ENCODE measurements at places on chromosomes 3 and 15. TPM values are rescaled to one million over a fixed set of nuclear protein-coding genes. Genes with fewer than 3 reads are reported as not detected.

DNA sequence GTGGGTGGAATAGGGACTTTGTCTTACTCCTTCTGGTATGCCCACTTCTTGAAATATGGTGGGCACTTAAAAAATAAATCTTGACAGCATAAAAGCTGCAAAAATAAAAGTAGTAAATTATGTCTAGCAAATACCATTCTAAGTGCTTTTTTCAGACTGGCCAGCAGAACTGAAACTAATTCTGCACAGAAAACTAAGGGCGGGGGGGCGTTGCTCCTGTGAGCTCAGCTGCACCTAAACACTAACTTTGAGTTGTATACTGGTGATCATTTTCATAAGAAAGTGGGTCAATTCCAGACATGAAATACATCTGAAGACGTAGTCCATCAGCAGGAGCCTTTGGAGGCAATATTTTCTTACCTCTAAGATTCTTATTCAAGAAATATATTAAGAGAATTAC is 114.8 kb downstream of the WDR76 start:
- DNase-seq, result no peak

The EXD1 gene
- total RNA-seq, result not detected

- no peak for DNase-seq
Observed at GRCh38 chr3:37800022-37800551, 61.6 kb upstream of the CTDSPL start.

DNA sequence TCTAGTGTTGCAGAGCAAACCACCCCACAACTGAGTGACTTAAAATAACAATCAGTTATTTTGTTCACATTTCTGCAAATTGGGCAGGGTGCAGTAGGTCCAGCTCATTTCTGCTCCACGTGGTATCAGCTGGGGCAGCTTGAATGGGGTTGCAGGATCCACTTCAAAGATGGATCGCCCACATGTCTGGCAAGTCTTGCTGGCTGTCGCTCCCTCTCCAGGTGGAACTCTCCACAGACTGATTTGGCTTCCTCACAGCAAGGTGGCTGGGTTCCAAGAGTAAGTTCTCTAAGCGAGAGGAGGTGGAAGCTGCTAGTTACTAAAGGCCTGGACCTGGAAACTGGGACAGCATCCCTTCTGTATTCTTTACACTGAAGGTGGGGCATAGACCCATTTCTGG is 213.3 kb downstream of the SLC9A9 start:
- no peak for DNase-seq

GRCh38 chr3:172467170-172467824 is 19.0 kb upstream of the GHSR start:
- DNase-seq, result no peak

GRCh38 chr3:21755896-21756295 is 4.9 kb upstream of the ZNF385D start:
- DNase-seq, result no peak

DNA sequence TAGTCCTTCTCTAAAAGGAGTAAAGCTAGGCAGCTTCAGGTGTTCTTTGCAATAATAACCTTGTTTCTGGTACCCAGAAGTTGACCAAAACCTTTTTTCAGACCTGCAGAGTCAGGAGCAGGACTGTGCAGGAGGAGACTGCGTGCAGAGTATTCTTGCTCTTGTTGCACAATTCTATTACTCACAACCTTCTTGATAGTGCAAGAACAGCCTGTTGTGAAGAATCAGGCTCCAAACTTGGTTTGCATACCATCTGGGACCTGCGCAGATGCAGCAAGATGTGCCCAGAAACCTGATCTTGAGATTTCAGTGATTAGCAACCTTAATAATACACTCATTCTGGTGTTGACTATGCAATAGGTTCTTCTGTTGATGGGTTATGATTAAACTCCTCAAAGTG is 111.9 kb downstream of the ATG7 start:
- DNase-seq, result no peak

The GRAMD1C gene
- total RNA-seq, result 11.1 TPM

The TM4SF18 gene
- total RNA-seq, result 3.7 TPM

The RASA2 gene
- 34.2 TPM for total RNA-seq

- no peak for DNase-seq
Observed at GRCh38 chr3:60064210-60065178, 1014.7 kb upstream of the CFAP20DC start.

The STX19 gene
- total RNA-seq, result not detected

The C3orf62 gene
- 8.9 TPM for total RNA-seq

GRCh38 chr3:284322-284721 is 87.8 kb downstream of the CHL1 start:
- DNase-seq, result no peak

The CCR3 gene
- not detected for total RNA-seq

GRCh38 chr15:69474846-69475455 is 22.3 kb downstream of the RPLP1 start:
- DNase-seq, result no peak

The IL20RB gene
- 4.3 TPM for total RNA-seq

The CACNA1D gene
- total RNA-seq, result 84.4 TPM

Measured in ureter (tissue), 1 donor.